Stimulated activated CD4-positive, alpha-beta T cell treated with anti-CD3 and anti-CD28 coated beads, Interleukin-15, amount 100 ng/mL, for 48 hours (primary cell): ENCODE measurements at places on chromosomes 6 and 20.

DNA sequence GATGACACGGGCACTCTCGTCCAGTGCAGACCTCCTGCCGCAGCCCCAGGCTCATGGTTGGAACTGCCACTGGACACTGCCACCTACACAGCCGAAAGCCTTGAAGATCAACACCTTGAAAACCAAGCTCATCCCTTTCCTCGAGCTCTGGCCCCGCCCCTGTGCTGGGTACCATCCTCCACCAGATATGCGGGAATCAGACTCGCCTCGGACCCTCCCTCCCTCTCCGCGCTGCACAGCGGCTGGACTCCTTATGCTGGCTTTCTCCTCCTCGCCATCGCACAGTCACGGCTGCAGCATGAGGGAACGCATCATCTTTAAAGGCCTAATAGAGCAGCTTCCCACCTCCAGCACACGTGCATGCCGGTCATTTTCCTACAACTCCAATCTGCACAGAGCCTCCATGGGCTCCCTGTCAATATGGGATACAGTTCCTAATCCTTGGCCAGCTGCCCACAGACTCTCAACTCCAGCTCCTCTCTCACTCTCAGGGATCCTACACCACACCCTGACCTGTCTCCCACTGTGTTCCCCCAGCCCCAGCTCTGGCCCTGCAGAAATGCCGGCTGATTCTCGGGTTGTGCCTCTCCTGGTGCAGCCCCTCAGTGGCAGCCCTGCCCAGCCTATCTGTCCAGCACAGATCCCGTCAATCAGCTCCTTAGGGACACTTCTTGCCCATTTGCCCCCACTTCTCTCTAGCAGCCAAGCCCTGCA lies 23.2 kb downstream of the TXNDC5 start:
- no peak for DNase-seq

- no peak for DNase-seq
These were observed 4.6 kb downstream of the KCNK15 start for GRCh38 chr20:44750081-44750805.

DNA sequence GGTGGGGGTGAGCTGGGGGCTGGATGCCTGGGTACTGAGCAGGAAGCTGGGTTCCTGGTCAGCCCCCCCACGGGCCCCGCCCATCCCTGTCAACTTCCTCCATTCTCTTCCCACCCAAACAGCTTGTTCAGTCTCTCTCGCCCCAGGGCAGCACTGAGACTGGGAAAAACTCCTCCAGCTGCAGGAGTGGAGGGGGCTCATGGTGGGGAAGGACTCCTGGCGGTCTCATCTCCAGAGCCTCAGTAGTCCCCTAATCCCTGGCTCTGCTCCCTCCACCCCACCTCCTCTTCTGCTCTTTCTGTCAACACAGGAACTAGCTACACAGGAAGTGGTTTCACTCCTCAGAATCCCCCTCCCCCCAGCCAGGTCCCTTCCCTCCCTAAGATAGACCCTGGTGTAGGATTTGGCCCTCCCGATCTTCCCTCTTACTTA lies at the start of gene GPSM3:
TSS of gene GPSM3 (minus strand) at position 36 of the 432 bp plus-strand sequence. CDS start 130 bp downstream, outside the sequence.
- no peak for DNase-seq

DNA sequence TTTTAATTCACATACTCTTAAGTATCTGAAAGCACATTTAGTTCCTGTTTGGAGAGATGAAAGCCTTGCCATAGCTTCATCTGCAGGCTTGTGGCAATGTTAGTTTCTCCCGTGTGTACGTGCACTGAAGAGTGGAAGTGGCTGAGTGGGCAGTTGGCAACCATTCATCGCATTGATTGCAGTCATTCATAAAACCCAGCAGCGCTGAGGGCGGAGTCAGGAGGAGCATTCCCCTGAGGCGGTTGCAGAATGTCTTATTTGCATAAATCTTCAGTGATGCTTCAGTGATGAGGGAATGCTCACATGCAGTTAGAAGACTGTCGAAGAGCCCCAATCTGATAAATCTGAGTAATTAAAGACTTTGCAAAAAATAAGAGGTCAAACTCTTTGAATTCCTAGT lies 79.1 kb downstream of the RIMS1 start:
- no peak for DNase-seq

GRCh38 chr6:158648682-158649131 lies 1.1 kb upstream of the SYTL3 start:
- no peak for DNase-seq

GRCh38 chr6:90062667-90063066 lies 168.4 kb downstream of the GJA10 start:
- no peak for DNase-seq

- DNase-seq = no peak
These were observed 184.7 kb upstream of the PRSS16 start for GRCh38 chr6:27062755-27063154.

GRCh38 chr20:54431156-54431944 lies 44.0 kb upstream of the DOK5 start:
- DNase-seq = no peak

DNA sequence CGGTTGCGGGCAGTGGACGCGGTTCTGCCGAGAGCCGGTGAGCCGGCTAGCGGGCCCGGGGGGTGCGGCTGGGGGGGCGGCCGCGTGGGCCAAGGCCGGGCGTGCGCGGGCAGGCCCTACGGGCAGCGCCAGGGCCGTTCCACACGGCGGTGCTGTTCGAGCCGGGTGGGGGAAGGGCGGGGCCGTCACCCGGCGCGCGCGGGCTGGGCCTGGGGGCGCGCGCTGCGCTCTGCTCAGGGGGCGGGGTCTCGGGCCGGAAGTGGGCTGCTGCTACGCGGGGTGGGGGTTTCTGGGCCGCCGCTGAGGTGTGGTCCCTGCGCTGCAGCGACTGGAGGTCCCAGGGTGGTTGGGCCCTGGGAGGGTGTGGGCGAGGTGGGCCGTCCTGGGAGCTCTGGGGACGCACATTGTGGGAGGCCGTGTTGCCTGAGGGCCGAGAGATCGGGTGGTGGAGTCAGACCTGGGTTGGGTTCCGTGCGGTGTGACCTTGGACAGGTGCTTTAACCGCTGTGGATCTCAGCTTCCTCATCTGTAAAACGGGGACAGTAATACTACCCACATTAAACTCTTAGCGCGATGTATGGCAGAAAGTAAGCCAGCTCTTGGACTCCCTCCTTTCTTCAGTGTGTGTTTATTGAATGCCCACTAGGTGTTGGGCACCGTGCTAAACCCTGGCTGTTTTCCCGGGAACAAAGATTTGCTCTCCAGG lies 391 bp downstream of the MAPRE1 start:
- DNase-seq = peak; percentile 66
